Stimulated activated CD4-positive, alpha-beta T cell treated with anti-CD3 and anti-CD28 coated beads, Interleukin-1b, Interleukin-23, amount 100 ng/mL, for 4 hours (primary cell): ENCODE measurements at places on chromosomes 7 and 10.

DNA sequence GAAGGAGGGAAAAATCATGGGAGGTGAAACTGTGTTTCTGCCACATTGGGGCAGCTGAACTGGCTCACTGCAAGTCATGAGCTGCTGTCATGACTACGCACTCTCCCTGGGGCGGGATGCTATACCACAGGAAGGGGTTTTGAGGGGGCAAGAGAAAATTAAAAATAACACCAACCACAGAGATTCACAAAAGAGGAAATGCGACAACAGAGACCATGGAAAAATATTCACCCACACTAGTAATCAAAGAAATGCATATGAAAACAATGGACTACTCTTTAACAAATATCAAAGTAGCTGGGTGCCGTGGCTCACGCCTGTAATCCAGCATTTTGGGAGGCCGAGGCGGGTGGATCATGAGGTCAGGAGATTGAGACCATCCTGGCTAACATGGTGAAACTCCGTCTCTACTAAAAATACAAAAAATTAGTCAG is 65.2 kb upstream of the TM9SF3 start:
- no peak for DNase-seq

DNA sequence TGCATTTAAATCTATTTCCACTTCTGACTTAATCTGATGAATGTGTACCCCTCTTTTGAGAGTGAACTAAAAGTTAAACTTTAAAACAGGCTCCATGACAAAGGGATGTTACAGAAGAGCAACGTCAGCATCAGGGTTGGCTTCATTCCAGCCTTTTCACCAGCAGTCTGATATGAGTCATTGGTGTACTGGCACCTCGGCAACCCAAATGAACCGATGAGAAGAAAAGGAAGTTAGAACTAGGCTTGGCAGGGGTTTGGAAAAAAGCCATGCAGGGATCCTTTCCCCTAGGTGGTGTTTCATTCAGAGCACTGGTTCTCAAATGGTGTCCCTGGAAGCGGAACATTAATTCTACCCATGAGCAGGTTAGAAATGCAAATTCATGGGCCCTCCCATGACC is 53.6 kb downstream of the SEC61G start:
- no peak for DNase-seq

- no peak for DNase-seq
These were observed 2.0 kb downstream of the AGAP3 start for GRCh38 chr7:151088019-151088855.

- DNase-seq = no peak
These were observed 219.7 kb downstream of the MTERF1 start for GRCh38 chr7:91660734-91661356.

DNA sequence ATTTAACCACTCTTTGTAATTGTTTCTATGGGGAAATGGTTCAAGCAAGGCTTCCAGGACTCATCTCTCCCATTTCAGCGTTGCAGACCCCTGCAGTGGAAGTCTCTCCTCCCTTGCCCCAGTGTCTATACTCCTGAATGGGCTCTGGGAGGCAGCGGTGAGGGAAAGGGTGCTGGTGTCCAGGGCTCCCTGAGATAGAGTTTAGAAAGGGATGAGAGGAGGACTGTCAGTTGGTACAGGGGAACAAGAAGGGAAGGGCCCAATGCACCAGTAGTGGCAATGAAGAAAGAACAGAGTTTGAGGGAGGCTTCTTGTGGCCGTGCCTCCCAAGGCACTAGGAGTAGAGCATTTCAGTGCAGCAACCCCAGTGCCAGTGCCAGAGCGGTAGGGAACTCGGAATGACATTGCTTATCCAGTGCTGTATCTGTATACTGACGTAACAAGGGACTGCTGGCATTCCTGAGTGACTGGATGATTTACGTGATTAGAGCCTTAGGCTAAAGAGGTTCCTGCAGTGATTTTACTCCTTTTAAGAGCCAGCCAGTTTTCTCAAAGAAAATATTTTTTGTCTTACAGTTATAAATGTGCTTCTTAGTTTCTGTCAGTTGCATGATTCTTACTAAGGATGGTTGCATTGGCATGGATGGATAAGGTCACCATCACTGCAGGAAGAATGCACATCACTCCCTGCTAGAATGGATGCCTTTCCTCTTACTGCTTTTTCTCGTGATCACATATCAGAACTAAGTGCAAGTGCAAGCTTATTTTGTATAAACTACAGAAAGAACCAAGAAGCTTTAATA is 28.0 kb downstream of the PRPF18 start:
- no peak for DNase-seq

GRCh38 chr10:5543623-5544022 is 18.9 kb downstream of the CALML3 start:
- no peak for DNase-seq

DNA sequence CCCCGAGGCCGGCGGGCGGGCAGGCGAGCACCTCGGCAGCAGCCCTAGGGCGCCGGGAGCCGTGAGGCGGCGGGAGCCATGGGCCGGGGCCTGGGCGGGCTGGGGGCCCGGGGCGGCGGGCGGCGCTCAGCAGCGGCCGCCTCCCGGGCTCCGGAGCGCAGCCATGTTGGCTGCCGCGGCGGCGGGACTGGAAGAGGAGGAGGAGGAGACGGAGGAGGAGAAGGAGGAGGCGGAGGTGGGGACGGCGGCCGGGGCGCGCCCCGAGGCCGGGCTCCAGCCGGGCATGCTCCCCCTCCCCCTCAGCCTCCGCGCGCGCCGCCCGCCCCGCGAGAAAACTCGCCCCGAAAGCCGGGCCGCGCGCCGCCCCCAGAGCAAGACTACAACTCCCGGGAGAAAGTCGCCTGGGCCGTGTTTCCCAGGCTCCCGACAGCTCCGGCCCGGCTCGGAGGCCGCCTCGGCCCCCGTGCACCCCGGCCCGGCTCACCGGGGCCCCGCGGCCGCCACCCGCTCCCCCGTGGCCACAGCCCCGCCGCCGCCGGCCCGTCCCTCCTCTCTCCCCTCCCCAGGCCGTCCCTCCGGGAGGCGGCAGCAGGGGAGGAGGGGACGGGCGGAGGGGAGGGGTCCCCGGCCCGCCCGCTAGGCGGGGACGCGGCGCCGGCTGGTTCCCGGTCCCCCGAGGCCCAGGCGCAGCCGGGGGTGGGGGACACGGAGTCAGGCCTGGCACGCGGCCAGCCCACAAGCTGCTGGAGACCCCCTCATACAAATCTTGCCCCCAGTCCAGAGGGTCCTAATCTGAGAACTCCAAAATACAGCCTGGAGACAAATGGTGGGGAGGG is at the start of gene DLG5:
TSS of gene DLG5 (minus strand) at position 190 of the 836 bp plus-strand sequence. CDS start 235 bp downstream, outside the sequence.
- DNase-seq = no peak

DNA sequence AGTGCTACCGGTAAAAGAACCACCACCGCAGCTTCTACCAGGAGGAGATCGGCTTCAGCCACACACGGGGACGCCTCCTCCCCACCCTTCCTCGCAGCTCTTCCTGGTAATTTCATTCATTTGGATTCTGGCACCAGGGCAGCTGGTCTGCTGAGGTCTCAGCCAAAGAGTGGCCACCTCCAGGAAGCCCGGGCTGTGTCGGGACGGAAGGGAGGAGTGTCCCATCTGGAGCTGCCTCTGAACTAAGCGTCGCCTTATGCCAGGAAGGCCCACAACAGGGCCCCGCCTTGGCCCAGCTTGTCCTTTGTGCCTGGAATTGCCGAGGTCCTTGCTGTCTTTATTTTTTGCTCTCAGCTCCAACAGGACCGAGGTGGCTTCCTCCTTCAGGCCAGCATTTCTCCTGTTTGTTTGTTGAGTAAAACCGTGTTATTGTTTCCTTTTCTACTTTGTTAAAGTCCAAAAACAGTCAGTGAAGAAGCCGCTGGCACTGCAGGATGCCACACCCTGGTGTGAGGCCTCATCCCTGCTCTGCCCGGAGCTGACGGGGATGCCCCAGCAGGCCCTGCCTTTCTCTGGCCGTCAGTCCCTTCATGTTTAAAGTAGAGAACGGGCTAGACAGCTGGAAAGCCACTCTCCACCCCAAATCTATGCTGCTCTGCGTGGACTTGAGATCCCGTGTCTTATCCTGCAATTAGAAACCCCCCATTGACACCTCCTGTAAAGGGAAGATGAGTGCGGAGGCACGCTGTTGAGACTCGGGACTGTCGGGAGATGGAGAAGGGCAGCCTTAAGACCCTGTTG is 24.5 kb upstream of the TTYH3 start:
- no peak for DNase-seq

- no peak for DNase-seq
These were observed 101.7 kb upstream of the LEP start for GRCh38 chr7:128139406-128139805.

- no peak for DNase-seq
These were observed 47.3 kb downstream of the NCAPG2 start for GRCh38 chr7:158657189-158657746.

DNA sequence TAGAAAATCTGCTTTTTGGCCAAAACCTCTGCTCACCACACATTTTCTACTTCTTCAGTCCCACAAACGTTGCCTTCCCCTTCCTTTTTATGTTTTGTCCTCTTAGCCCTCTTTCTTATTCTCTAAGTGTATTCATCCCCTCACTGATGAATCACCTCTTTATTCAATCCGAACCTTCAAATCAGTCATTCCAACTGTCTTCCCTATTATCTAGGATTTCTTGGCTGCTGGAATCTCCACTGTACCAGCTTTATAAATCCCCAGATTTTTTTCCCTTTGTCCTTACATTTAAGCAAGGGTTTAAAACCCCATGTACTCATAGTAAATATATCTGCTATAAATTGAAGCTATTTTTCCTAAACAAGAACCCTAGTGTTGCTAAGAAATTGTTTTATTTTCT is 176.9 kb downstream of the SEMA3A start:
- no peak for DNase-seq

GRCh38 chr7:130369110-130369711 is 11.1 kb upstream of the CPA1 start:
- DNase-seq = no peak

GRCh38 chr10:89440226-89441009 is 26.1 kb downstream of the IFIT5 start:
- no peak for DNase-seq

- no peak for DNase-seq
These were observed 24.3 kb downstream of the SRRM3 start for GRCh38 chr7:76225951-76226350.
